ENCODE measurements at places on chromosomes 3 and 15.
A peak's percentile ranks its signal among the peaks of the same experiment; 100 is the strongest.

DNA sequence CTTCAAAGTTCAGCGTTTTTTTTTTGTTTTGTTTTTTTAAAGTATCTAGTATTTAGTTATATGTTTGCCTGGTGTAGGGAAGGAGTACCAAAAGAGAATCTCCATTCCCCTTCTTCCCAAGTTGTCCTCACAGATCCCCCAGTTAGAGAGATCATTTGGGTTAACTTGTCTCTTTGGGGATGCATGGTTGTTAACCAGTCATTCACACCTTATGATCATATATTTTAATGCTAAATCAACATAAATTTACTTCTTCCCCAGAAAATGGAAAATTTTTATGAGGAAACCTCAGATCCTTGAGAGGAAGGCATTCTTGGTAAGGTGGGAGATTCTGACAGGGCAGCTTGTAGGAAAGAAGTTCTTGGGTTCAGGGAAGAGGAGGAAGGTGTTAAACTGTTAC is 1.5 kb upstream of the MGA start:
- no peak for DNase-seq

- DNase-seq: no peak
Observed at GRCh38 chr3:126119008-126119675, 35.2 kb upstream of the SLC41A3 start.

DNA sequence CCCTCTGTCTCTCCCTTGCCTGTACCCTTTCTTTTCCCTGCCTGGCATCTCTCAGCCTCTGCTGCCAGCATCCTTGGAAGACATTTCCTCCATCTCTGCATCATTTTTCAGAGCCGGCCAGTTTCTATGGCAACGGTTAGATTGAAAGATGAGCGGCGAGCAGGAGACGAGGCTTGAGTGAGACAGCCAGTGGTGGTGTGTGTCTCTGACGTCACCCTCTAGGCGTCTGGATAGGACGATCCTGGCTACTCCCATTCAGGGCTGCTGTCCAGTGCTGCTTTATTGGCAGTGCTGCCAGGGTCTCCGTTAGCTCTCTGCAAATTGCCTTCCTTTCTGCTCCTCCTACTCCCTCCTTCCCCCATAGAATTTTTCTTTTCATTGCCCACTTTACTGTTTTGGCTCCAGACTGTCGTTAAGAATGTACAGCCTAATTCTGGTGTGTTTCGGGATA is 57.9 kb downstream of the TRAK1 start:
- peak; percentile 60 for DNase-seq

DNA sequence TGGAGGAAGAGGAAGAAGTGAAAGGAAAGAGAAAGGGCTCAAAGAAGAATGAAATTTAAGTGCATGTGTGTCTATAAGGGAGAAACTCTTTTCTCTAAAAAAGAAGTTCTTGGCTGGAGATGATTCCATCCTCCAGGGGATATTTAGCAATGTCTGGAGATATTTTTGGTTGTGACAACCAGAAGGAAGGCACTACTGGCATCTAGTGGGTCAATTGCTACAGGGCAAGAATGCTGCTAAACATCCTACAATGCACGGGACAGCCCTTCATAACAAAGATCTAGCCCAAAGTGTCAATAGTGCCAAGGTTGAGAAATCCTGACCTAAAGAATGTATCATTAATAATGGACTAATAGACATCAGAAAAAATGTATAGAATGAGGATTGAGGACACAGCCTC is 57.4 kb upstream of the ST3GAL6 start:
- DNase-seq: peak; percentile 27

DNA sequence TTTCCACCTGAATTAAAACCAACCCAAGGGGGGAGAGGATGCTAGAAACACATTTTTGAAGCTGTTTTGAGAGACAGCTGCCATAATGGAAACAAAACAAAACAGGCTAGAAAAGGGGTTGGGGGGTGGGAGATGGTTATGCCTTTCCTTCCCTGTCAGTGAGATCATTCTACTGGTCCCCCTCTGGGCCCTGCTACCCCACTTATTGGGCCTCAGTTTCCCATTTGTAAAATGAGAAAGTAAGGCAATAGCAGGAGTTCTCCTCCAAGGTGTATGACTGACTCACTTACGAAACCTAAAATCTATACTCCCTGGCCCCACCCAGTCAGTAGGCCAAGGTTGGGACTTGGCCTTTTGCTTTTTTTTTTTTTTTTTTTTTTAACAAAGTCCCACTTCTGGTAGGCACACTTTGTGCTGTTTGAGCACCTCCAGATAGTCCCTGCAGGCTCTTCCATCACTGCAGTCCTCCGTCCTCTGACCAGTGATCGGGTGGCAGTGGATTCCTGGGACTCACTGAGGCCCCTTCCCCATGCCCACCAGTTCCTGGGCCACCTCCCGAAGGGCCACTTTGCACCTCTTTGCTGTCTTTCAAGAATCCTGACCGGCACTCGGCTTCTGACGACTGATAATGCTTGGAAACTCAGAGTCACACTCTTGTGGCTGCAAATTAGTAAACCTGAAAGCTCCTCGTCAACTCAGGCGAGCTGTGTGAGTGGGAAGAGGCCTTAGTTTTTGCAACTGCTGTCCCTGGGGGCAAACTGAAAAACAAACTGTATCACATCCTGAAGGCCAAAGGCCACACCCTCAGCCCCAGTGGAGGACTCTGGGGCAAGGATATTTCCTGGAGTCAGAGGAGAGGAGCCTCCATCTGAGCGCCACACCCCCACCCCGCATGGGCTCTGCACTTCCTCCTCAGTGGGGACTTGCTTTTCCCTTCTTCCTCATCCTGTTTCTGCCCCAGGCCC is 6.7 kb upstream of the PSTPIP1 start:
- no peak for DNase-seq

DNA sequence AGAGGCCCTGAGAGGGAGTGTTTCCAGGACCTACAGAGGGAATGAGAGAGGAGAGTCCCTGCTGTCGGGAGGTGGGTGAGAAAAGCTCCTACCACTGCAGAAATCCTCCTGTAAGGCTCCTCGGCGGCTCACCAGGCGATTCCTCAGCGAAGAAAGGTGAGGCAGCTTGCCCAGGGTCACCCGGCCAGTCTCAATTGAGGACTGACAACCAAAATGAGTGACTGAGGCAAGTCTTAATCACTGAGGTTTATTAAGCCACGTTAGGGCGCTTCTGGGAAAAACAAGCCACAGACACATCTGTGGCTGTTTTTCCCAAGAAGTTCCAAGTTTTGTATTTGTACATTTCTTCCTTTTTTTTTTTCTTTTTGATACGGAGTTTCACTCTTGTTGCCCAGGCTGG is 48.5 kb downstream of the ZDHHC19 start:
- DNase-seq: no peak

- no peak for DNase-seq
Observed at GRCh38 chr3:174659511-174659910, 199.6 kb upstream of the NAALADL2 start.

DNA sequence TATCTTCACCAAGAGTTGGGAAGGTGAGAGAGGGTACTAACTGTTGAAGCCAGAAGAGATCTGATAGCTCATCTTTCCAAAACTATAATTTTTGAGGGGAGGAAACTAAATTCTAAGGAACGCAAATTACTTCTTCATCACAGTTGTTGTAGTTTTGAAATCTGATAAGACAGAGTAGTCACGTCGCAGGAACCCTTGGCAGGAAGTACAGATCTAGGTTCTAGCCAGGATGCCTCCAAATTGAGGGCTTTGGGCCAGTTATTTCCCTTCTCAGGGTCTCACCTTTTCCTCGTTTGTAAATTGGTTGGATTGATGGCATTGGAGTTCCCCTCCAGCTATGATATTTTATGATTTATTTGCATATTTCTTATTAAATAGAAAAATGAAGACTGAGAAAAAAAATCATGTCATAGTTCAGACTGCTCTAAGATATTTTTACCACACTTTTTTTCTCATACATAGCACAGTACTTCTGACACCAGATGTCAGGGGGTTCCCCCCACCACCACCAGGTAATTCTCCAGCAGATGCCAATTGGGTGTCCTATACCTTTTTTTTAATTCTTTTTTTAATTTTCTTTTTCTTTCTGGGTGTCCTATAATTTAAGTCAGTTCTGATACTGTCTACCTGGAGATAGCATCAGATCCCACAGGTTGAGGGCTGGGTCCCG is 32.3 kb upstream of the APH1B start:
- DNase-seq: no peak

DNA sequence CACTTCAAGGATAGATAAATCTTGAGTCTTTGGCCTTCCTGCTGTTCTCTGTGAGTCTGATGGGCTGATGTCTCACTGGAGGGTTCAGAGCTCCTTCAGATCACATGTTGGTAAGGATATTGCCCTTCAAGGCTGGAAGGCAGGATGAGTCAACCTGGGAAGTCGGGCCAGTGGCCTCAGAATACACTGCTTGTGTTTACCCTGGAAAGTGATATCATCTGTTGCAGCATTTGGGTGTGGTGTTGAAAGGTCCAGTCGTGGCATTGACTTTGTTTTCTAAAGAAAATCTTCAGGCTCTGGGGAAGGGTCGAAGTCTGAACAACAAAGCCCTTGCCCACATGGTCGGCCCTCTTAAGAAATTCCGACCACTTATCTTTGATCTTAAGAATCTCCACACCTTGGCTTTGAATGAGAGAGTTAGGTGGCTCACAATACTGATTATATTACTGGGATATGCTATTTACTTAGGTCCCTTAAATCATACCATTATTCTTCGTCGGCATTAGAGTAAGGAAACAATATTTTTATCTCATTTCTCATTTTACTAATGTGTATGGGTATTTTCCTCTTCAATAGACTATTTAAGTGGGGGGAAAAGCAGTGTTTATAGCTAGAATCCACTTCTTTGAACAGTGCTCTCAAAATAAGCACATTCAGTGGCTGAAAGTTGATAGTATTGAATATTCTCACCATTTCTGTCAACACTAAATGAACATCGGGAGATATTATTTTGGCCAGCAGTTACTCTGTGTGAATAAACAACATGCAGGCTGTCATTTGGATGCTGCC is 303.9 kb upstream of the RASGRP1 start:
- DNase-seq: peak; percentile 94

GRCh38 chr3:49386056-49386756 is 25.6 kb downstream of the RHOA start:
- no peak for DNase-seq

DNA sequence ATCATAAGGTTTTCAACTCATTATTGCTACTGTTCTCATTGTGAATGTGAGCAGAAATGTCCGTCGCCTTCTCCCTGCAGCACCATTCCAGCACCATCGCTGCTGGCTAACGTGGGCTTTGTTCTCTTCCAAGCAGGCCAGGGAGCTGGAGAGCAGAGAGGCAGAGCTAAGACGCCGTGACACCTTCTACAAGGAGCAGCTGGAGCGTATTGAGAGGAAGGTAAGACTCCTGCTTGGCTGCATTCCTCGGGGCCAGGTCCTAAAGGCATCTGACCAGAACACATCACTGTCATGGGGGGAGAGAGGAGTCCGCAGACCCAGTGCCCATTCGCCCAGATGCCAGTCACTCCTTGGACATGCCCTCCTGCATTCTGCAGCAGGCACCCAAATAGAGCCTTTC is 130.4 kb upstream of the PLXNA1 start:
- DNase-seq: no peak

DNA sequence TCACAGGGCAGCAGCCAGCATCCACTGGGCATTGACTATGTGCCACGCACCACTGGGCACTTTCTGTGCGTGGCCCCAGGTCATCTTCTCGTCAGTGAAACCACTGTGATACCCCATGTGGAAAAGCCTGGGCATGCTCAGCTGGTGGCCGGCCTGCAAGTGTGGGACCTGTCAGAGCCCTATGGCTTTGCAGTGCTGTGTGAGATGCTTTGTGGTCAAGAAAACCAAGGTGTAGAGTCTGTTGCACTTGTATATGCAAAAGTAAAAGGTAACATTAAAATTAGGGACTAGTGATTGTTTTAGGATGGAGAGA is 69.5 kb downstream of the PGPEP1L start:
- DNase-seq: no peak

- no peak for DNase-seq
Observed at GRCh38 chr3:64426551-64426950, 201.3 kb upstream of the PRICKLE2 start.

GRCh38 chr15:62941699-62942098 is 100.8 kb upstream of the TPM1 start:
- DNase-seq: peak; percentile 37

All from EL (cell line).